Brain microvascular endothelial cell (primary cell): ENCODE measurements at places on chromosomes 6 and 20.

DNA sequence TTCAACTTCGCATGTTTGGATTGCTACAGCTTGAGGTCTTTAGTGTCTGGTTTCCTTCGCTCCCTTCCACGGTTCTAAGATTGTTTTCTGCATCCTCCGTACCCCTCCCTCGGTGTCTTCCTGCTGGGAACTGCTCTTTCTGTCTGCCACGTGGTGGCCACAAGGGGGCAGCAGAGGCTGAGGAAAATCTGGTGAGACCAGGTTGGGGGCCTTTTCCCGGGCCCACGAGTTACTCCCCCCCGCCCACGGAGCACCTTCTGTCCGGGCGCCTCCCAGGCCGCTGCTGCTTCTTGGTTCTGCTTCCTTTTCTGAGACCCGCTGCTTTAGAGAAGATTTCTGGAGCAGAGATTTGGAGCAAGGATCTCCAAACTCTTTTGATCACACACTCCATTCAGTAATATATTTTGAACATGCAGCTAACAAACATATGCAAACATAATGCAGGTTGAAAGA lies 21.1 kb upstream of the NOTCH4 start:
- DNase-seq: peak; percentile 64

DNA sequence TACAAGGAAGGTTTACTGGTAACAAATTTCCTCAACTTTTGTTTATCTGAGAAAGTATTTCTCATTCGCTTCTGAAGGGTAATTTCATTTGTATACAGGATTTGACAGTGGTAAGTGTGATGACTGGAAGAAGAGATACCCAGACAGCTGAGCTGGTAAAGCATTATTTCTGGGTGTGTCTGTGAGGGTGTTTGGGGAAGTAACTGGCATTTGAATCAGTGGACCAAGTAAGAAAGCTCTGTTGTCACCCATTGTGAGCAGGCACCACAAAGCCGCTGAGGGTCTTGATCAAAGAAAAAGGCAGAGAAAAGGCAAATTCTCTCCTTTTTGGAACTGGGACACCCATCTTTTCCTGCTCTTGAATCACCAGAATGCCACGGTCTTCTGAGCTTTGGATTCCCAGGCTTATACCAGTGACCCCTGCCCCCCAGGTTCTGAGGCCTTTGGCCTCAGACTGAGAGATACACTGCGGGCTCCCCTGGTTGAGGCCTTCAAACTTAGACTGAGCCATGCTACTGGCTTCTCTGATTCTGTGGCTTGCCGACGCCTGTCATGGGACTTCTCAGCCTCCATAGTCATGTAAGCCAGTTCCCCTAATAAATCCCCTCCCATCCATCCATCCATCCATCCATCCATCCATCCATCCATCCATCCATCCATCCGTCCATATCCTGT lies 10.5 kb upstream of the HUS1B start:
- DNase-seq: no peak

DNA sequence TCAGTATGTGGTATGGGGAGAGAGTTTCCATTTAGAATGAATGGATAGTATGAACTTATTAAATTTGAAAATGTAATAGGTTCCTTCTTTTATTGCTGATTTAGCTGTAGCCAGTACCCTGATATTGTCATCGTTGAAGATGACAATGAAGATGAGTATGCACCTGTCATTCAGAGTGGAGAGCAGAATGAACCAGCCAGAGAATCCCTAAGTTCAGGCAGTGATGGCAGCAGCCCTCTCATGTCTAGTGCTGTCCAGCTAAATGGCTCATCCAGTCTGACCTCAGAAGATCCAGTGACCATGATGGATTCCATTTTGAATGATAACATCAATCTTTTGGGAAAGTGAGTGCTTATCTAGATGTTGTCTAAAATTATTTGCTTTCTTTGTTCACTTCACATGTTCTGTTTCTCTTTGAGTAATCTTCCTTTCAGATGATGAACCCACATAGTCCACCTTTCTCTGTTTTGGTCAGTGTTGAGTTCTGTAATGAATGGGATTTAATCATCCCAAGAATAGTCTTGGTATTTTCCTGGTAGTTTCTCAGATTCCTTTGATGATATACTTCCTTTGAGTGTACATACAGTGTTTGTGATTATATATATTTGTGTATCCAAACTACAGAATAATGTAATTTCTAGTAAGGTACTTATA lies 23.3 kb downstream of the HSF2 start:
- no peak for DNase-seq

DNA sequence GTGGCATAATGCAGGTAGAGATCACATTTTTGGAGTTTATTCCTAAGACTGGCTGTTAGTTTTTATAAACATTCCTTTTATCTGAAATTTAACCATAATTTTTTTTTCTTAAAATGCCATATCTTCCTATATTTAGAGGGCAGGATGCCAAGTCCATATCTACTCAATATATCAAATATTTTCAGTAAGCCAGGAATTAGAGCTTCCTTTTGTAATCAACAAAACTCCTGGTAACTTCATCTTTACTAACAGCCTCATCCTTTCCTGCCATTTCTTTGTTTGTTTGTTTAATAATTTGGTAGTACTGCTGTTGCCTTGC lies 136.3 kb downstream of the OLIG3 start:
- no peak for DNase-seq

DNA sequence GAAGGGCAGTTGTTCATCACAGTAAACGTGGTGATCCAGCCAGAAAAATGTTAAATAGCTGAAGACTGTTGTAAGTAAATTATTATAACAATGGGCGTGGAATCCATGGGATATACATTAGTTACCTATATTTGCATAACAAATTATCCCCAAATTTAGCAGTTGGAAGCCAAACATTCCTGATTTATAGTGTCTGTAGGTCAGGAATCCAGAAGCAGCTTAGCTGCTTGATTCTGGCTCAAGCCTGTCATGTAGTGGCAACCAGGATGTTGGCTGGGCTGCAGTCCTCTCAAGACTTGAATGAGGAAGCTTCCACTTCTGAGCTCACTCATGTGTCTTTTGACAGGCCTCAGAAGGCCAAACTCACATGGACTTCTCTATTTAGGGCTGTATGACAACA lies 6.9 kb upstream of the ADGRB3 start:
- no peak for DNase-seq

GRCh38 chr6:157099912-157100593 lies 223.3 kb downstream of the TMEM242 start:
- no peak for DNase-seq

DNA sequence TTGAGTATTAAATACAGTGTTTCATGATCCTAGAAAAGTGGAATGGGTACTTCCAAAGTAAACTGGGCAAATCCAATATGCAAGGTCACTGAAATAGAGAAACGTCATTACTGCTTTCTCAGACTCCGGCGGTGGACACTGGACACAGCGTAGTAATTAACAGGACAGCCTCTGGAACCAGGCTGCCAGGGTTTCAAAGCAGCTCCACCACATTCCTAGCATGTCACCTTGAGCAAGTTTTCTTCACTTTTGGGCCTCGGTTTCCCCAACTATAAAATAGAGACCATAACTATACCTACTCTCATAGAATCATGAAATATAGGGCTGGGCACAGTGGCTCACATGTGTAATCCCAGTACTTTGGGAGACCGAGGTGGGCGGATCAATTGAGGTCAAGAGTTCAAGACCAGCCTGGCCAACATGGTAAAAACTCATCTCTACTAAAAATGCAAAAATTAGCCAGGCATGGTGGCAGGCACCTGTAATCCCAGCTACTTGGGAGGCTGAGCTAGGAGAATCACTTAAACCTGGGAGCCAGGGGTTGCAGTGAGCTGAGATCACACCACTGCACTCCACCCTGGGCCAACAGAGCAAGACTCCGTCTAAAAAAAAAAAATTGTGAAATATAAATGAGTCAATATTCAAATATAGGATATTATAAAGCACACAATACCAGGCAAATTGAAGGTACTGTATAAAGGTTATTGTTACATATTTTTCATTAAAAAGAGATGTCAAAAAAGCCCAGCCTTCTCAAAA lies 24.9 kb downstream of the ARHGAP18 start:
- DNase-seq: no peak

DNA sequence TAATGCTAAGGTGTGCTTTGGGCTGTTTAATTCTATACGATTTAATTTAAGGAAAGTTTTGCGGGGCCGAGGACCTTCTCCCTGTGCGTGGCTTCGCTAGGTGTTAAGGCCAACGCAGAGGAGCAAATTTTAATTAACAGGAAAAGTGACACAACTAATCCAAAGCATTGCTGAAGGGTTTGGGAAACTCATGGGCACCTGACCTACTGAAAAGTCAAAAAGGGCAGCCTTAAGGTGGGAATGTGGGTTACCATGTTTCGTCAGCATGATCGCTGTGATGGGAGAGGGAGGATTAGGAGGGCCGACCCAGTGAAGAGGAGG lies 415 bp upstream of the CUL9 start:
- DNase-seq: no peak

GRCh38 chr6:53728570-53729194 lies 63.1 kb upstream of the KLHL31 start:
- DNase-seq: peak; percentile 33

GRCh38 chr6:161136655-161137054 lies 137.2 kb downstream of the AGPAT4 start:
- no peak for DNase-seq

- no peak for DNase-seq
Measured at GRCh38 chr20:40814631-40814960, 125.6 kb upstream of the MAFB start.

- DNase-seq: no peak
Measured at GRCh38 chr20:2151858-2152281, 50.2 kb downstream of the STK35 start.

- DNase-seq: no peak
Measured at GRCh38 chr6:132817554-132818403, 3.4 kb downstream of the RPS12 start.

- no peak for DNase-seq
Measured at GRCh38 chr6:1617466-1618310, 8.0 kb downstream of the FOXC1 start.

GRCh38 chr6:143940011-143940597 lies 68.0 kb downstream of the PLAGL1 start:
- DNase-seq: peak; percentile 45

DNA sequence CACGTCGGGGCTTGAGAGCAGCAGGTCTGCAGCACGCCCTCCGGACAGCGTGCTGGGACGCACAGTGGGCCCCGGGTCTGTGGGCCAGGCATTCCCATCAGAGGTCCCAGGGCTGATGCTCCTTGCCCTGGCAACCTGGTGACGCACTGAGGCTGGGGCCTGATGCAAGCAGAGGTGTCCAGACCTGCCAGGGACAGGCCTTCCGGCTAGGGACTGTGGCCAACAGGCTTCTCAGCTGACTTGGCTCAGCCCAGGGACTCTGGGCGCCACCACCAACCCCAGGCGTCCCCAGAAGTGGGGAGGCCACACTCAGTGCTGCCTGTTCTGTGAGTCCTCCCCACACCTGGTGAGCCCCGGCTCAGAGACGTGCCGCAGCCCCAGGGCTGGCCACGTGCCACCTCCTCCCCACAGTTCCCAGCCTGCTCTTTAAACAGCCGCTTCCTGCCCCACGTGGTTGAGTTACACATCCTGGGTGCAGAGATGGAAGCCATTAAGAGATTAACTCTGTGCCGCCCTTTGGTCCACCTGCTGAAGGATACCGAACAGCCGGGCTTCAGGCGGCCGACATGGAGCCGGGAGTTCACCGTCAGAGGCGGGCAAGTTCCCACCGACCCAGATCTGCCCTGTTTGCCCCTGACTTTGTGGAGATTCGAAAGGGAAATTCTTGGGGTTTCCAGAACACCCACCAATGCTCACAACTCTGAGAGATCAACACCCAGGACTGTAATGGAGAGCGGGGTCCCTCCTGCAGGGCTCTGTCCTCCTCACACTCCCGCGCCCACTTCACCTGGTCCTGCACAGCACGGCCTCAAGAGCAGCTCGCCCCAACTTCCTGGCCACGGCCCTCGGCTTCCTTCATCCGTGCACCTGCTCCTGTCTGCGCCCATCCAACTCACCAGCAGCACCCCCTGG lies 37.6 kb upstream of the ZBP1 start:
- no peak for DNase-seq

DNA sequence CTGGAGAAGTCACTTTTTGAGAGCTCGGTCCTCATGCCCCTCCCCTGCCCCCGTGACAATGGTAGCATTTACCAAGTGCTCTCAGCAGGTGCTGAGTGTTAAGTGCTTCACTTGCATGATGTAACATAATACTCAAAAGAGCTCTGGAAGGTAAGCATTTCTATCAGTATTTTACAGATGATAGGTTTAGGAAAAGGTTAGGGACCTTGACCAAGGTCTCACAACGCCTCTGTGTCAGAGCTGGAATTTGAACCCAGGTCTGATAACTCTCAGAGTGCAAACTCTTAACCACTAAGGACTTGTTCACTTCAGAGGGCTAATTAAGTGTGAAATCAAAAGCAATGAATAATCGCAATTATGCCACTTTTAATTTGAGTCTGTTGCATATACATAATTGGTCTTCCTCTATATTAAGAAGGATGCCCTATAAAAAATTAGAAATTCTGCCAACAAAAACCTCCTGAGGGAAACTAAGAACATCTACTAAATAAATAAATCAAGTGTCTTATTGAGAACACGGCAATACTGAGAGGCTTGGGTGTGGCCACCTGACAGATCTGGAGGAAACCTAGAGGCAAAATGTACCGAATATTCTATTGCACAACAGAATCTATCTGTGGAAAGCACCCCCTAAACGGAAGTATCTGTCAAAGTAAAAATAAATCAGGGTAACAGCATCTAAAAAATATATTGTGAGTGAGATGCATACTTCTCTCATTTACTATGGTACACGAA lies 109.8 kb downstream of the BACH2 start:
- no peak for DNase-seq

DNA sequence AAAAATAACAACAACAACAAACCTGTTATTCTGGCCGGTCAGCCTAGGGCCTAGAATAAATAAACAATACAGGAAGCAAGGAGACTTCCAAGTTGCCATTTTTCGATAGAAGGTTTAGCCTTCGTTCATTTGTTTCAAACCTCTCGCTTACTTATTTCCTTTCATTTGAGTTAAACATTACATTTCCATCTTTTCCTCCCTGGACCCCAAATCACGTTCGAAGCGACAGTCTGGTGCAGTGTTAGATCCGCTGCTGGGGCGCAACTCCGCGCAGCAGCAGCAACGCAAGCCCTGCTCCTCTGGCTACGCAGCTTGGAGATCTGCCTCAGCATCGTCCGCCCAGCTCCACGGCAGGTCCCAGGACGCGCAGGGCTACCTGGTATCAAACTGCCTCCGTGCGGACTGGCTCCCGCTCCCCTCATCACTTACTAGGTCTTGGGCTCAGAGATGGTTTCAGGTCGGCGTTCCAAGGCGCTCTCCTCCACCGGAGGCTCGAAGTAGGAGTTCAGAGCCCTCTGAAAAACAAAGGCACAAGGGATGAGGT lies 530 bp downstream of the TDP2 start:
- DNase-seq: peak; percentile 18

- peak; percentile 2 for DNase-seq
Measured at GRCh38 chr6:1535295-1535694, 74.4 kb upstream of the FOXC1 start.
